ENCODE measurements at places on chromosomes 7 and 10.

DNA sequence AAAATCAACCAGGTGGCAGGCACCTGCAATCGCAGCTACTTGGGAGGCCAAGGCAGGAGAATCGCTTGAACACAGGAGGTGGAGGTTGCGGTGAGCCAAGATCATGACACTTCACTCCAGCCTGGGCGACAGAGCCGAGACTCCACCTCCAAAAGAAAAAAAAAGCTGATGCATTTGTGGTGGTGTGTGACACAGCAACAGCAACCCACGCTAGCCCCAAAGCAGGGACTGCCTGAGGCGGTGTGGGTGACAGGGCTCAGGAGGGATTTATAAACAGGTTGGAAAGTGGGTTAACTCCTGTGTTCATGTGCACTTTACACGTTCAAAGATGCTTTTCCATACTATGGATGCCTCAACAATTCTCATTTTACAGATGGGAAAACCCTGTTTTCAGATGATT, 395.9 kb upstream of the PODXL start:
- DNase-seq, result no peak
- no peaks in the 10 kb centered on the region for H3K27me3 ChIP-seq
- no peaks in the 10 kb centered on the region for H3K4me1 ChIP-seq
- H3K27ac ChIP-seq, result no peak overlapping the region
- H3K36me3 ChIP-seq, result no peaks in the 10 kb centered on the region
- no peak overlapping the region for H3K4me3 ChIP-seq

DNA sequence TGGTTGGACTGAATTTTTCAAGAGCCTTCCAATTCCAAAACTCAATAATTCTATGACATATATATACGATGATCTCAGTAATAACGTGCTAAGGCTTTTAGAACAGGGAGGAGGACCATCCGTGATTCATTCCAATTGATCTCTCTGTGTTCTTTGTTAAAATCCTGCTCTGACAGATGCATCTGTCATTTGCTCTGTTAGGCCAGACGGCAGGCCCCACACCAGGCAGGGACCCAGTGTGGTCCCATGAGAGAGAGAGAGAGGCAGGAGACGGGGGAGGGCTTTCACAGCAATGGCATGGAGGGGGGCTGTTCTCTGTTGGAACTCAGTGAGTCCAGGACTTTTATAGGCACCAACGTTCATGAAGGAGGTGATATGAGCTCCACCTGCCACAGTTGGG, 160.0 kb upstream of the INSYN2A start:
- no peak overlapping the region for H3K27ac ChIP-seq
- no peaks in the 10 kb centered on the region for H3K27me3 ChIP-seq
- no peak overlapping the region for H3K4me3 ChIP-seq
- H3K4me1 ChIP-seq, result no peaks in the 10 kb centered on the region

- no peaks in the 10 kb centered on the region for H3K36me3 ChIP-seq
- peaks cover 7% of the 10 kb centered on the region for H3K27me3 ChIP-seq
- H3K4me1 ChIP-seq, result no peaks in the 10 kb centered on the region
- H3K4me3 ChIP-seq, result no peak overlapping the region
- H3K27ac ChIP-seq, result no peak overlapping the region
- no peak for DNase-seq
Observed at GRCh38 chr7:29140873-29141468, 5.4 kb downstream of the CPVL start.

- no peaks in the 10 kb centered on the region for H3K36me3 ChIP-seq
- peaks cover 22% of the 10 kb centered on the region for H3K4me1 ChIP-seq
- no peak overlapping the region for H3K27ac ChIP-seq
- H3K27me3 ChIP-seq, result peaks cover 3% of the 10 kb centered on the region
Observed at GRCh38 chr10:104252368-104252767, 2.3 kb upstream of the GSTO1 start.

All from H1 (cell line).